ENCODE measurements at places on chromosomes 4 and X.

DNA sequence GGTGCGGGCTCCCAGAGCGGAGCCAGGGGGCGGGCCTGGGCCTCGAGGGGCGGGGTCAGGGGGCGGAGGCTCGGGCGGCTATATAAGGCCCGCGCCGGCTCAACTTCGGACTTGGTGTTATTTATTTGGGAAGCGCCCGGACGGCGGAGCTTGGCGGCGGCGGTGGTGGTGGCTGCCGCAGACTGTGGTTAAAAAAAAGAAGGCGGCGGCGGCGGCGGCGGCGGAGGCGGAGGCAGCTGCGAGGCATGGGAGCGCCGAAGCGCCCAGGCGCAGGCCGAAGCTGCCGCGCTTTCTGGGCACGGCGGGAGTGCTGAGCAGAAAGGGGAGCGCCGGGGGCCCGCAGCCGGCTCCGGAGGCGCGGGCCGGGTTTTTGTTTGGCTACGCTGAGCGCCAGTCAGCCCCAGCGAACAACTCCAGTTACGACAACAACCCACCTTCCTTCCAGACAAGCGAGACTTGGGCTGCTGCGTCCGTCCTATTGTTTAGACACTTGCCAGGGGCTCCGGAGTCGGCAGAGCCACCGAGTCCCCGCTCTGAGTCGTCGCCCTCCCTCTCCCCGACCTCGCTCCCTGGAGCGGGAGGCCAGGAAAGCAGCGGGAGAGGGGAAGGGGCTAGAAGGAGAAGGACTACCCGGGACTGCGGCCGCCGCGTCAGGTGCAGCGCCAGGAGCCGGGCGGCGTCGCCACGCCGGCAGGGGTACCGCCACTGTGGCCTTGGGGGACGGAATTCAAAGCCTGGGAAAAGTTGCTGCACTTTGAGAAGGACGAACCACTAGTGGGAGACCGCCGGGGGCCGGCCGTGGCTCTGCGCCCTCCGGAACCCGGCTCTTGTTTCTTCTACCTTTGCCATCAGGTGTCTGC, at the start of gene SLIT2:
Gene SLIT2, plus strand, starts transcription at position 110 of the 860 bp plus-strand sequence. CDS start 1,911 bp downstream, outside the sequence.
- DNase-seq, result peak; percentile 96

- no peak for DNase-seq
These were observed 206.8 kb downstream of the TENM3 start for GRCh38 chr4:182449930-182450439.

GRCh38 chr4:184041156-184041555, 136.0 kb downstream of the STOX2 start:
- DNase-seq, result no peak

DNA sequence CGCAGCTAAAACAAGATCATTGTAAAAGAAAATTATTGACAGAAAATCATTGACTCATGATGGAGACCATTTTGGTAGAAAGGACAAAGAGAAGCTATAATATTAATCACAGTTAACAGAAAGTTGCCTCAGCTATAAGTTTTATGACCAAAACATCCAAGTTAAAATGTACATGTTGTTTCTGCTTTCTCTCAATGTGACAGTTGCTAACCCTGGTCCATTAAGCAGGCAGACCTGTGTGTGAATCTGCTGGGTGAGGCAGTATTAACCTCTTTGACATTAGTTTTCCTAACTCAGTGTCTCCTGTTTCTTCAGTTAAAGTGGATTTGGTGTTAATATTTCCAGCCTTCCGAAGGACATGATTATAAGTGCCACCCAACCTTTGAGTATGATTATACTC, 94.8 kb upstream of the DCLK2 start:
- no peak for DNase-seq
